Ammon's horn (tissue), 1 donor: ENCODE measurements at places on chromosomes 6 and 20.

- peak; percentile 61 for DNase-seq
Measured at GRCh38 chr6:28940294-28940857, 16.6 kb upstream of the TRIM27 start.

GRCh38 chr6:106118835-106119431 lies 32.8 kb downstream of the PRDM1 start:
- no peak for DNase-seq

DNA sequence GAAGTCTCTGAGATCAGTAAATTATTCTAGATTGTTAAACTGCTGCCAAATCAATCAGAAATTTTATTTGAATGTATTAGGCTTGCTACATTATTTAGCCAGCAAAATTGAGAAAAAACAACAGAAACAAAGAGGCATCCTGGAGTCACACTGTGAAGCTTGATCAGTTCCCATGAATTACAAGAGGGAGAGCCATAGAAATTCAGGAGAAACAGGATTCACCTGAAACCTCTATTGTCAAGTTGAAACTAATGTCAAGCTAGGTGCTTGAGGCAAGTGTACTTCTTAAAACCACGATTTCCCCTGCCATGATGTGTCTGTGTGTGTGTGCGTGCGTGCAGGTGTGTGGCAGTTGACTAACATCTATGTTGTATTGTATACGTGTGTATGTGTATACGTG lies 439.1 kb upstream of the NOX3 start:
- no peak for DNase-seq

DNA sequence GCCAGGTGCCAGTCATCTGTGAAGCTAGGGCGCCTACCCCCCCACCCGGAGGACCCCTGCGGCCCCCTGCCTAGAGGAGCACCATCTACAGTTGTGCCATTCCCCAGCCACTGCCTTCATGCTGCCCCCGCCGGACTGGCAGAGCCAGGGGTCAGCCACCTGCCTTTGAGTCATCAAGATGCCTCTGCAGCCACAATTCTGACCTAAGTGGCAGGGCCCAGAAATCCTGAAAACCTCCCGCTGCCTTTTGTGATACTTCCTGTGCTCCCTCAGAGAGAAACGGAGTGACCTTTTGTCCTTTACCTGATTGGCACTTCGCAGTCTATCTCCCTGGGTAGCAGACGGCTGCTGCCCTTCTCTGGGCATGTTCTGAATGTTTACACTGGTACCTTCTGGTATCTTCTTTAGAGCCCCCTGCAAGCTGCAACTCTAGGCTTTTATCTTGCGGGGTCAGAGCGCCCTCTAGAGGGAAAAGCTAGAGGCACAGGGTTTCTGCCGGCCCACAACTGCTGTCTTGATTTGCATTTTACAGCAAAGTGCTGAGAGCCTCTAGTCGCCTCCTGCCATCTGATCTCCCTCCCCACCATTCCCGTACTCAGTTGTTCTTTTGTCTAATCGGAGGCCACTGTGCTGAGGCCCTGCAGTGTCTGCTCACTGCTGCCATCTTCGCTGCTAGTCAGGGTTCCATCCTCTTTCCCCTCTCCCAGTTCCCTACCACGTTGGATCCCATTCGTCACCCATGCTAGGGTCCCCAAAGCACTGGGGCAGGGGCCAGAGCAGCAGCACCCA lies 26.9 kb downstream of the SPATA2 start:
- DNase-seq, result peak; percentile 90

DNA sequence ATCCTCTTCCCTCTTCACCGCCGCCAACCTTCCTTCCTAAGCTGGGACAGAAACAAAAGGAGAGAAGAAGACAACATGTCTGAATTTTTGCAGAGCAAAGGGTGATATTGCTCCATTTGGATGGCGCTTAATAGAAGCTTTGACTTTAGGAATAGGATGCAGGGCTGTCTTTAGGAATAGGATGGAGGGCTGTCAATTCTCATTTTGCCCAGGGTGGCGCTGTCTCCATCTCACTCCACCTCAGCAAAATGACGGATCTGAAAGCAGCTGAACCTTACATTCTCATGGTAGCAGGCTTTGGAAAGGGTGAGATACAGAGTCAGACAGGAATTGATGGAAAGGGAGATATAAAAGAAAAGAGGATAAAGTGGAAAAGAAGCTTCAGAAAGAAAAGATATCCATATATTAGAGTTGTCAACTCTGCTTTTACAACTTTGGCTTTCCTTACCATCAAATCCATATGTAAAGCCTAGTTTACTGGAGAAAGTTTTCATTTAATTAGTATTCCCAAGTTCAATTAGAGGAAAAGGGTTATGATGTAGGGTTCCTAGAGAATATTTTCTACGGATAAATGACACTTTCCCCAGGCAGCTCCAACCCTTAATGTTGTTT lies 2.4 kb downstream of the MTCL3 start:
- DNase-seq, result peak; percentile 88

- no peak for DNase-seq
Measured at GRCh38 chr20:56422824-56423189, 10.7 kb downstream of the CASS4 start.

DNA sequence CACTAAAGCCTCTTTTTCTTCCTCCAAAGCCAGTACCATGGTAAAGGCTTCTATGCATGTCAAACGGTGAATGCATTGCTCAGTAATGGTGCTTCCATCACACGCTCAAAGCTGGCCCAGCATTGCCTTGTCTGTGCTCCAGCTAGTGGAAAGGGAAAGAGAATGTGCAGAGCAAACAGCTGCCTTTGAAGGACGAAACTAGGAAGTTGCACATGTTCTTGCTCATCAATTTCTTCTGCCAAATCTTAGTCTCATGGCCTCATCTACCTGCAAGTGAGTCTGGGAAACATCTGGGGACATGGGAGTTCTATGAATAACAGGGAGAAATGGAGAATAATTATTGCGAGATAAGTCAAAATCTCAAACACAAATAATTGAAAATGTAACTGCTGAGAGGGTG lies 216.5 kb upstream of the SSTR4 start:
- DNase-seq, result no peak

GRCh38 chr20:31476643-31477215 lies 1.6 kb downstream of the REM1 start:
- no peak for DNase-seq

DNA sequence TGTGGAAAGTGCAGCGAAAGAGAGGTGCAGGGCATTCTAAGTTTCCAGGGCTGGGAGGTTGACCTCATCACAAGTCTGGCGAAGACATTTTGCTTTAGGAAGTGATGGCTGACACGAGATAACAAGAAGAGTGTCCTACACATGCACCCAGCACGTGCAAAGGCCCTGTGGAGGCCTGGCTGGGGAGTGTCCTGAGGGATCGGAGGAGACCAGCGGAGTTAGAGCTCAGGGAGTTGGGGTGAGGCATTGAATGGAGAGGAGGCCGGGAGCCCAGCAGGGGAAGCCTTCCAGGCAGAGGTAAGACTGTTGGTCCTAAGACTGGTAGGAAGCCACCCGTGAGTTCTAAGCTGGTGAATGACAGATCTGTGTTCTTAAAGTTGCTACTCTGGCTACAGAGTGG lies 58.4 kb downstream of the PPP1R14C start:
- DNase-seq, result no peak

GRCh38 chr6:7546896-7547295 lies 5.4 kb downstream of the DSP start:
- no peak for DNase-seq

GRCh38 chr20:8720089-8720488 lies 348.8 kb upstream of the PLCB4 start:
- DNase-seq, result peak; percentile 46

GRCh38 chr6:52063584-52064344 lies 23.6 kb downstream of the PKHD1 start:
- peak; percentile 67 for DNase-seq

DNA sequence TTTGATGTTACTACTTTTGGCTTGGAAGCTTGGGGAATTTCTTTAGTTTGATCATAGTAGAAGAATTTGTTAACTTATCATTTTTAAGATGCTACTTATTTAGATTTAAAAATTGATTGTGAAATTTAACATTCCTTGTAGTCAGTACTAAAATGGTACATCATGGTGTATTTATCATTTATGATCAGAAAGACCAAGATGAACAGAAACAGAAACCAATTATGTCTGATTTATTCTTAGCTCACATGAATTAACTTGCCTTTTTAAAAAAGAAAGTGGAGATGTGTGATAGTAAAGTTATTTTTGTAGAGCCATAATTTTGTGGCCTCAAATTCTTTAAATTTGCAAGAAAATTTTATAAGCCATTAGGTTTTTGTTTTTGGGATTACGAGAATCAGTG lies 77.6 kb downstream of the LIN28B start:
- no peak for DNase-seq

DNA sequence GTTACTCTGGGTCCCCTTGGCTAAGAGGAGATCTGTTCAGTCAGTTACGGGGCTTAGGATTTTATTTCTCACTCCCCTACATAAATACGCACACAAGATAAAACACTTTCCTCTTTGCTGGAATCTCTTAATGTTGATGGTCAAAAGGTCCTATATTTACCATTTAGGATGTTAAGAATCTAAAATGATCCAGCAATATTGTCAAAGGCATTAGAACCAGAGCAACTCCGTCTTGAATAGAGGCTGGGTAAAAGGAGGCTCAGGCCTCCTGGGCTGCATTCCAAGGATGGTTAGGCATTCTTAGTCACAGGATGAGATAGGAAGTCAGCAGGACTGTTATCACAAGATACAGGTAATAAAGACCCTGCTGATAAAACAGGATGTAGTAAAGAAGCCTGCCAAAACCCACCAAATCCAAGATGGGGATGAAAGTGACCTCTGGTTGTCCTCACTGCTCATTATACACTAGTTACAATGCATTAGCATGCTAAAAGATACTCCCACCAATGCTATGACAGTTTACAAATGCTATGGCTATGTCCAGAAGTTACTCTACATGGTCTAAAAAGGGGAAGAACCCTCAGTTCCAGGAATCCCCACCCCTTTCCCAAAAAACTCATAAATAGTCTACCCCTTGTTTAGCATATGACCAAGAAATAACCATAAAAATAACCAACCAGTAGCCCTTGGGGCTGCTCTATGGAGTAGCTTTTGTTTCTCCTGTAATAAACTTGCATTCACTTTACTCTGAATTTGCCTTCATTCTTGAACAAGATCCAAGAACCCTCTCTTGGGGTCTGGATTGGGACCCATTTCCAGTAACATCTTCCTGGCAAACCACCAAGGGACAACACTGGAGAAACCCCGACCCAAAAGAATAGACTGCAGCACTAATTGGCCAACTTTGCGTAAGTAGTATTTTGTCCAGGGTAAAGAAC lies 107.5 kb downstream of the DTNBP1 start:
- DNase-seq, result no peak

GRCh38 chr6:44976677-44977641 lies 351.2 kb upstream of the RUNX2 start:
- DNase-seq, result no peak

GRCh38 chr20:63553933-63554290 lies at the start of gene FNDC11:
Gene FNDC11 (plus strand): TSS chr20:63554159. CDS start chr20:63555664, 1,505 bp downstream.
- no peak for DNase-seq

GRCh38 chr20:36951979-36952738 lies 651 bp upstream of the SAMHD1 start:
- DNase-seq, result no peak

- DNase-seq, result no peak
Measured at GRCh38 chr20:54067606-54068174, 2.7 kb downstream of the BCAS1 start.

GRCh38 chr6:3962291-3963280 lies 113.4 kb downstream of the FAM50B start:
- DNase-seq, result no peak

DNA sequence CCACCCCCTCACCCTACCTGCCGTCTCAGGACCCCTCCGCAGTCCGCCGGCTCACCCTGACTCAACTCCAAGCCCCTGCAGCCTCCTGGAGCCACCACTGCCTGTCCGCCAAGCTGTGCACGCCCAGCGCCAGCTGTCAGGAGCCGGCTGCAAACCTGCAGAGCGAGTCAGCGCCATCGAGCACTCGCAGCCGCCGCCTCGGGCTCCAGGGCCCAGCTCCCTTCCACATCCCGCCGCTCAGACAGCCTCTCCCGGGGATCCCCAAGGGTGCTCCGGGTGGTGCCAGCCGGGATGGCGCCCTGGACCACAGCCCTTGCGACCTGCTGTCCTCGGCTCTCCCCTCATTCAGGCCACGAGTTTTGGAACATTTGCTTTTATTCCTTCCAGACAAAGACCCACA lies 4.3 kb downstream of the TNNC2 start:
- DNase-seq, result no peak

- DNase-seq, result peak; percentile 72
Measured at GRCh38 chr20:61640131-61640870, 388.2 kb downstream of the CDH4 start.

GRCh38 chr6:95128439-95128838 lies 448.9 kb upstream of the MANEA start:
- no peak for DNase-seq

- no peak for DNase-seq
Measured at GRCh38 chr20:56271974-56272373, 23.4 kb downstream of the MC3R start.
